Uterus (tissue), 4 donors: ENCODE measurements at places on chromosomes 11 and 22. TPM values are rescaled to one million over a fixed set of nuclear protein-coding genes. Genes with fewer than 3 reads are reported as not detected.

Gene C11orf21
- total RNA-seq: not detected

Gene CCDC73
- 0.55 TPM for total RNA-seq

- H3K36me3 ChIP-seq: no peaks in the 10 kb centered on the region
- no peak overlapping the region for H3K27ac ChIP-seq
These were observed 1.6 kb upstream of the TMPRSS13 start for GRCh38 chr11:117930668-117931330.

- no peaks in the 10 kb centered on the region for H3K4me1 ChIP-seq
- DNase-seq: no peak
- H3K27me3 ChIP-seq: peaks cover 10% of the 10 kb centered on the region
- H3K36me3 ChIP-seq: no peaks in the 10 kb centered on the region
- H3K27ac ChIP-seq: no peak overlapping the region
These were observed 3.7 kb downstream of the KCNK4 start for GRCh38 chr11:64294774-64295173.

GRCh38 chr11:11163236-11163635 lies 189.8 kb downstream of the CSNK2A3 start:
- no peaks in the 10 kb centered on the region for H3K27me3 ChIP-seq
- no peak overlapping the region for H3K4me3 ChIP-seq
- H3K36me3 ChIP-seq: no peaks in the 10 kb centered on the region

GRCh38 chr22:37060801-37061610 lies 9.5 kb downstream of the KCTD17 start:
- no peak for DNase-seq
- H3K36me3 ChIP-seq: no peaks in the 10 kb centered on the region
- no peaks in the 10 kb centered on the region for H3K4me1 ChIP-seq
- H3K27me3 ChIP-seq: no peaks in the 10 kb centered on the region
- H3K4me3 ChIP-seq: no peak overlapping the region

DNA sequence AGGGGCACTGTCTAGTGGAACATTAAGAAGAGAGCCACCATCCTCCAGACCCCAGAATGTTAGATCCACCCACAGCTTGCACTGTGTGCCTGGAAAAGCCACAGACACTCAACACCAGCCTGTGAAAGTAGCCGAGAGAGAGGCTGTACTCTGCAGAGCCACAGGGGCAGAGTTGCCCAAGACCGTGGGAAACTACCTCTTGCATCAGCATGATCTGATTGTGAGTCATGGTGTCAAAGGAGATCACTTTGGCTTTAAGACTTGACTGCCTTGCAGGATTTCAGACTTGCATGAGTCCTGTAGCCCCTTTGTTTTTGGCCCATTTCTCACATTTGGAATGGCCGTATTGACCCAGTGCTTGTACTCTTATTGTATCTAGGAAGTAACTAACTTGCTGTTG lies 115.9 kb upstream of the CCDC179 start:
- H3K4me3 ChIP-seq: no peak overlapping the region
- H3K27me3 ChIP-seq: no peaks in the 10 kb centered on the region
- no peak for DNase-seq
- no peaks in the 10 kb centered on the region for H3K36me3 ChIP-seq
- H3K27ac ChIP-seq: no peak overlapping the region
- H3K4me1 ChIP-seq: no peaks in the 10 kb centered on the region

DNA sequence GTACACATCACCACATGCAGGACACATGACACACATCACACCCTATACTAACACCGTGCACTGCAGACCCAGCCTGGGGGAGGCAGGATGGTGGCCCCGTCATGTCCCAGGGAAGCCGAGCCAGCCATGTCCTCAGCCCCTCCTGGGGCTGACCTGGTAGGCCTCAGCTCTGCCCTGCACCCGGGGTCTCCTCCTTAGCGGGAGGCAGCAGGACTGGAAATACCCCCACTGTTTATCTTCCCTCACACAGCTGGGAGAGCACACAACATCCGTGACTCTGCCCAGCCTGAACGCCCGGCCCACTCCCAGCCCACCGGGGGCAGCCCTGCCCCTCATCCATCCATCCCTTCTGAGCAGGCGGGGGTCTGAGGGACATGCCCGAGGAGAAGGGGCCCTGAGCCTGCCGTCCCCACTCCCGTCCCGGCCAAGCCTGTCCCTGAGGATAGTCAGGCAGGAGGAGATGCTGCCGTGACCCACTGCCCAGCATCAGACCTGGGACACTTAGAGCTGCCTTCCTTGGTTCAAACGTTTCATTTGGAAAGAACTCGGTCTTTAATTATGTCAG lies 945.0 kb downstream of the BRD1 start:
- H3K4me3 ChIP-seq: no peak overlapping the region
- H3K27me3 ChIP-seq: no peaks in the 10 kb centered on the region
- H3K36me3 ChIP-seq: no peaks in the 10 kb centered on the region
